ENCODE measurements at places on chromosomes 11 and 22. TPM values are rescaled to one million over a fixed set of nuclear protein-coding genes. Genes with fewer than 3 reads are reported as not detected.

- no peak overlapping the region for H3K27ac ChIP-seq
- no peaks in the 10 kb centered on the region for H3K27me3 ChIP-seq
- no peak overlapping the region for H3K4me3 ChIP-seq
- H3K36me3 ChIP-seq: no peaks in the 10 kb centered on the region
Measured at GRCh38 chr11:131033151-131033651, 116.9 kb upstream of the SNX19 start.

- DNase-seq: no peak
- H3K4me1 ChIP-seq: no peaks in the 10 kb centered on the region
- H3K4me3 ChIP-seq: no peak overlapping the region
- H3K27me3 ChIP-seq: no peaks in the 10 kb centered on the region
Measured at GRCh38 chr11:71156301-71156700, 96.1 kb downstream of the SHANK2 start.

DNA sequence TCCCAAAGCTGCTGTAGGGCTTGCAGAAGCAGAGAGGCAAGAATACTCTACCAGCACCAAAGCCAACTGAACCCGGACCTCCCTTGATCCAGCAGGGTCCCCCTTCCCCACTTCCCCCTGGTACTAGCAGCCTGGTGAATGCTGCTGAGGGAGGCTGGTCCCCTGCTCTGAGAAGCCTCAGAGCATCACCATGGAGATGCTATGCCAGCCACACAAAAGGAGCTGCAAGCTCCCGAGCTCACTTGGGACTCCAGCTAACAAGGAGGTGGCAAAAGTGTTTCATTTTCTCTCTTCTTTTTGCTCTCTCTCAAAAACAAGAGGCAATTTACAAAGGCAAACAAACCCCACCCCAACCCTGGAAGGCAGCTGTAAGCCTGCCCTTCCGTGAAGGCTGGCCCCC, 509.8 kb downstream of the BUD13 start:
- no peaks in the 10 kb centered on the region for H3K4me1 ChIP-seq
- no peaks in the 10 kb centered on the region for H3K36me3 ChIP-seq
- no peak overlapping the region for H3K27ac ChIP-seq

DNA sequence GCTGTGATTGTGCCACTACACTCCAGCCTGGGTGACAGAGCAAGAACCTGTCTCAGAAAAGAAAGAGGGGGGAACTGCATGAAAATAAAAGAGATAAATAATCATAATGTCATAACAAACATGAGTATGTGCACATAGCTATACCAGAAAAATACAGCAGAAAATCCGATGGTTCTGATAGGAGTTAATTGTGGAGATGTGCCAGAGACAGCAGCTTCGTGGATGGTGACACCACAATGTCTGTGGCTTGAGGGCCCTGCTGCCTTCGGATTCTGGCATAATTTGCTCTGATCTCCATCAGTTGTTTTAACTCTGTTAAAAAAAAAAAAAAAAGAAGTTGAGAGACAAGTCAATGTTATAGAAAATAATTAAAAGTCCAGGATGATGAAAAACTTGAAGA, 292.2 kb upstream of the MPPED2 start:
- no peak overlapping the region for H3K27ac ChIP-seq
- no peaks in the 10 kb centered on the region for H3K27me3 ChIP-seq

- no peaks in the 10 kb centered on the region for H3K4me1 ChIP-seq
- H3K27me3 ChIP-seq: no peaks in the 10 kb centered on the region
- peak overlapping the region; percentile 40 for H3K4me3 ChIP-seq
- no peak for DNase-seq
Measured at GRCh38 chr22:29030016-29030617, 31.5 kb downstream of the C22orf31 start.

- H3K27ac ChIP-seq: no peak overlapping the region
- H3K4me1 ChIP-seq: no peaks in the 10 kb centered on the region
- no peak for DNase-seq
- H3K27me3 ChIP-seq: no peaks in the 10 kb centered on the region
Measured at GRCh38 chr22:19397734-19398104, 33.8 kb downstream of the HIRA start.

GRCh38 chr11:112972399-112973145, 11.4 kb downstream of the NCAM1 start:
- no peaks in the 10 kb centered on the region for H3K36me3 ChIP-seq
- DNase-seq: no peak
- no peak overlapping the region for H3K4me3 ChIP-seq
- H3K4me1 ChIP-seq: no peaks in the 10 kb centered on the region
- H3K27me3 ChIP-seq: no peaks in the 10 kb centered on the region

GRCh38 chr11:134734141-134734845, 322.3 kb upstream of the B3GAT1 start:
- no peaks in the 10 kb centered on the region for H3K4me1 ChIP-seq
- no peaks in the 10 kb centered on the region for H3K27me3 ChIP-seq
- H3K36me3 ChIP-seq: no peaks in the 10 kb centered on the region
- no peak overlapping the region for H3K4me3 ChIP-seq
- no peak overlapping the region for H3K27ac ChIP-seq

GRCh38 chr11:62880231-62880802, 379 bp upstream of the SLC3A2 start:
- peak overlapping the region; percentile 97 for H3K27ac ChIP-seq
- no peaks in the 10 kb centered on the region for H3K36me3 ChIP-seq
- H3K4me1 ChIP-seq: peaks cover 3% of the 10 kb centered on the region

DNA sequence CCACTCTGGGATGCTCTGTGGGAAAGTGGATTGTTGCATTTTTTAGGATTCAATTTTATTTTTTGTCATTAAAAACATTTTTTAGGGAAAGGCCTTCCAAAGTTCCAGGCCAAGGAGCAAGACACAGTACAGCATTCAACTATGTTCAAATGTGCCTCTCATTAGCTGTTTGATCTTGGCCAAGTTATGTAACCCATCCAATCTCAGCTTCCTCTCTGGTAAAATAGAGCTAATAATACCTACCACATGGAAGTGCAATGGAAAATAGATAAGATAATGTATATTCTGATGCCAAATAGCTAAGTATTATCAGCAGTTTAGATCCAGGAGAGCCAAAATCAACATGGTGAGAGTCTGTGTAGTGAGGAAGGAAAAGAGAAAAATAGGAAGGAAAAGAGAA, 220.3 kb upstream of the SESN3 start:
- DNase-seq: no peak
- H3K4me1 ChIP-seq: no peaks in the 10 kb centered on the region
- peak overlapping the region; percentile 72 for H3K27ac ChIP-seq
- H3K4me3 ChIP-seq: no peak overlapping the region

GRCh38 chr22:36021606-36022153, 6.9 kb downstream of the RBFOX2 start:
- H3K4me1 ChIP-seq: no peaks in the 10 kb centered on the region
- no peak for DNase-seq
- H3K27me3 ChIP-seq: no peaks in the 10 kb centered on the region
- H3K27ac ChIP-seq: peak overlapping the region; percentile 62
- H3K36me3 ChIP-seq: no peaks in the 10 kb centered on the region

DNA sequence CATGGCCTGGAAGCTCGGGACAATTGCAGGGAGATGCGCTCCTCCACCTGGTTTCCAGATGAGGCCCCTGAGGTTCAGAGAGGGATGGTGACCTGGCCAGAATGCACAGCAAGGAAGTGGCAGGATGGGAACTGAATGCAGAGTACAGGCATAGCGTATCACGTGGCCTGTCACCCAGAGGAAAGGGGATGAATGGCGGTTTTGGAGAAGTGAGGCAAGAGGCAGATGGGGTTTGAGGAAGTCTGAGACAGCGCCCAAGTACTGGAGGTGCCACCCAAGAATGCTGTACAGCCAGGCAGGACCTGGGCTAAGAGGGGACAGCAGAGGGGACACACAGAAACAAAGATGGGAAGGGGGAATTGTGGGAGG, 4.9 kb downstream of the RAB3IL1 start:
- no peaks in the 10 kb centered on the region for H3K27me3 ChIP-seq
- peak; percentile 25 for DNase-seq
- peaks cover under 1% of the 10 kb centered on the region for H3K4me1 ChIP-seq

- no peaks in the 10 kb centered on the region for H3K27me3 ChIP-seq
- H3K27ac ChIP-seq: peak overlapping the region; percentile 89
- no peaks in the 10 kb centered on the region for H3K4me1 ChIP-seq
- DNase-seq: no peak
- H3K4me3 ChIP-seq: peak overlapping the region; percentile 79
Measured at GRCh38 chr11:86802601-86803051, 2.3 kb downstream of the PRSS23 start.

DNA sequence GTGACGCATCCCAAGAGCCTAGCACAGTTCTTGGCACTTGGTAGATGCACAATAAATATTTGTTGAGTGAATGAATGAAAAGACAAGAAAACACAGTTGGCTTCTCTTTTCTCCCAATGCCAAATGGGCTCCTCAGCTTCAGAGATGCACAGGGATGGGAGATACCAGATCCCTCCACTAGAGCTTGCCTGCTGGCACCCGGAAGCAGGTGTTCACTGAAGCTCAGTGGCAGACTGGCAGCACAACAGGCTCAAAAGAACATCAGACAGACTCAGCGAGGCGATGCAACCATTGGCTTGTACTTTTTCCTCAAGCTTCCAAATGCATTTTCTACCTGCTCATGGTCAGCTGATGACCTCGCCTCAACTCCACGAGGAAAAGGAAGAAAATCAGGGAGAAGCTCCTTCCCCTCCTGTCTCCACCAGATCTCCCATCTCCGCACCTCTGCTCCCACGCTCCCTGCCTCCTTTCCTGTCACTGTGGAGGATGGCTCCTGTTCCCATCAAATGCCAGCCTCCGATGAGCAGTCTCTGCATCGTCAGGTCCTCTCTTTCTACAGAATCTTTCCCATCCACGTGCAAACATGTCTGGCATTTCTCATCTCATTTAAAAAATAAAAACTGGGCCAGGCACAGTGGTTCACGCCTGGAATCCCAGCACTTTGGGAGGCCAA, 5.8 kb downstream of the RAPSN start:
- no peak overlapping the region for H3K4me3 ChIP-seq
- H3K4me1 ChIP-seq: no peaks in the 10 kb centered on the region
- H3K27me3 ChIP-seq: no peaks in the 10 kb centered on the region
- DNase-seq: no peak

The SMDT1 gene
- total RNA-seq: 16.2 TPM

The NOX4 gene
- 19.7 TPM for total RNA-seq

The CRKL gene
- 36.8 TPM for total RNA-seq

The BAIAP2L2 gene
- 1.3 TPM for total RNA-seq

Measured in breast epithelium (tissue), 4 donors.